ENCODE measurements at places on chromosomes 16 and 17.

DNA sequence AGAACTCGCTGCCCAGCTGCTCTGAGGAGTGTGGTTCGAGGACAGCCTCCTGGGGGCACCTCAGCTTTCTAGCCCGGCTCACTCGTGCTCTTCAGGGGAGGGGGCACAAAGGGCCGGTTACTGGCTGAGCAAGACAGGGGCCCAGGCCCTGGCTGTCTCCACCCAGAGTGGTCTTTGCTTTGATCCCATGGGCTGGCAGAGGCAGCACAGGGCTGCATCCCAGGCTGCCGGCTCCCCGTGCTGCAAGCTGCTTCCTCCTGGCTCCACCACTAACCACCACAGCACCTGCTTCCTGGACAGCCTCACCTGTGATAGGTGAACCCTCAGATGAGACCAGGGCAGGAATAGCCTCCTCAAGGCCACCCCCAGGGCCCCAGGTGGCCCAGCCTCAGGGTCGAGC is 6.8 kb downstream of the SPPL2C start:
- no peak for DNase-seq

GRCh38 chr17:28317966-28318758 is 838 bp upstream of the TMEM97 start:
- no peak for DNase-seq

DNA sequence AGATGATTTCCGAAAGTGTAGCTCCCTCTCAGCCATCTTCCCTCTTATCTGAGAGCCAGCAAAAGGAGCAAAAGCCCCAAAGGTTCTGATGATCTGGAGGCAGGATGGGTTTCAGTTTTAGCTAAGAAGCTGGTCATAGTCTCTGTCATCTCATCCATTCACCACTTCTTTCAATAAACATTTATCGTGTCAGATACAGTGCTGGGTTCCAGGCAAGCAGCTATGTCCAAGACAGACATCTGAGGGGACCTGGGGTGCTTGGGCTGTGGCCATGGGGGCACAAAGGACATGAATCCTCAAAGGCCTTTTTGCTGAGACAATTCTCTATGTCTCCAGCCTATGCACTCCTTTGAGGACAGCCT is 1.0 kb upstream of the ETV4 start:
- DNase-seq, result no peak

GRCh38 chr16:78075800-78076199 is 23.7 kb upstream of the WWOX start:
- DNase-seq, result no peak

- DNase-seq, result no peak
These were observed 88.6 kb upstream of the NLRP1 start for GRCh38 chr17:5672815-5673430.

DNA sequence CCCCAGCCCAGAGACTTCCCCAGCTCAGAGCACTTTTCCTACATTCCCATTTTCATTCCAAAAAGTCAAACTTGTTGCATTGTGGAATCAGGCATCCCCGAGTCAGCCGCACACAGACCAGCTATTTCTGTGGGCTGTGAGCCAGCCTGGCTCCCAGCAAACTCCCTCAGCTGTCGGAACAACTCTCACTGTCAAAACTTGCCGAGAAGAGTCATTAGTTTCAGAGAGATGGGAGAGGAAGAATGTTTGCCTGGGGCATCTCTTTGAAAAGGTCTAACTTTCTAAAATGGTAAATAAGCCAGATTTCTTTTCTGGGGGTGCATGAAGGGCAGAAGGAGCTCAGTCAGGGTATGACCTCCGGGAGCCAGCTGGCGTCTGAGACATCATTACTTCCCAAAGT is 280.0 kb downstream of the TMEM114 start:
- DNase-seq, result no peak

- DNase-seq, result no peak
These were observed 72.9 kb upstream of the PMFBP1 start for GRCh38 chr16:72244853-72245252.

DNA sequence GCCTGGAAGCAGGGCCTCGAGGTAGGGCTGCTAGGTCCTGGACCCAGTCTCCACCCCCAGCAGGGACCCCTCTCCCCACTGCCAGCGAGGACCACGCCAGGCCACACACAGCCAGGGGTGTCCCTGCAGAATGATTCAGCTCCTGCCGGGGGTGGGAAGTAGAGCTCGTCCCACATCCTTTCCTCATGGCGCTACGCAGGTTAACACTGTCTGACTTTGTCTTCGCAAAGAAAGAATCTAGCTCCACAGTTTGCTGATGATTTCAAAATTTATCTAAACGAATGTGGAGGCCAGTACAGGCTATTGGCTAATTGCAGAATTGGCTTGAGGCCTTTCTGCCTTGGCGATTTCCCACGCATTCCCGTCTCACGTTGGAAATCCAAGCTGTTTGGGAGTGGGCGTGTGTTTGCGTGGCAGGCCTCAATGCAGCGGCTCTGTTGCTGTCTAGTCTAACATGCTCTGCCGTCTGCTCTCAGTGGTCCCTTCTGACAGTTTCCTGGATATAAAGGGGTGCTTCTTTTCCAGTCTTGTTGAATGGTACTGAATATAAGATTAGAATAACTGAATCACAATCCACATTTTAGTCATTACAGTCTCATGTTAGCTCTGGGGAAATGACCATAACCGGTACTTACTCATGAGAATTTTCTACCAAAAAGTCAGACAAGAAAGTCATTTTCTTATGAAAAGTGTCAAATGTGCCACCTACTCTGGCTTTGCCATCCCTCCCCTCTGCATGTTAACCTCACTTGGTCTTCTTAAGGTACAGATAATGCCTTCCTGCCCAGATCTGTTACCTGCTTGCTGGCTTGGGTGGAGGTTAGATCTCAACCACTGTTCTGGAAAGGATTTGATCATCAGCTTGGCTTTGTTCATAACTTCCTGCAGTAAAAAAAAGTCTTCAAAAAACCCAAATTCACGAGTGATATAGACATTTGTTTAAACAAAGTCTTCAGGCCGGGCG is 252.4 kb downstream of the NTN1 start:
- DNase-seq, result no peak

GRCh38 chr16:63613701-63614100 is 1508.2 kb downstream of the CDH11 start:
- no peak for DNase-seq

DNA sequence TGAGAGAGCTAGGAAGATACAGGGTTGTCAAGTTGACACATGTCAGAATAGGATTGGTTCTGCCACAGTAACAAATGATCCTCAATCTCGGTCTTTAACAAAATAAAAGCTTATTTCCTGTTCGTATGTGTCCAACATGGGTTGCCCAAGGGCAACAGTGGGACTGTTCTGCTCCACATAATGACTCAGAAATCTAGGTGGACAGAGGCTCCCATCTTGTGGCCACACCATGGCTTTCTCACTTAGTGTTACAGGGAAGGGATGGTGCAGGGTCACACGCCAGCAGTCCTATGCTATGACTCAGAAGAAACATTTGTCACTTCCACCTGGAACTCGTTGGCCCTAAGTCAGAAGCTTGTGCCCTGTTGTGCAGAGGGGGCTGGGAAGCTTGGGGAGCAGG is 364.9 kb downstream of the SNX29 start:
- DNase-seq, result no peak

DNA sequence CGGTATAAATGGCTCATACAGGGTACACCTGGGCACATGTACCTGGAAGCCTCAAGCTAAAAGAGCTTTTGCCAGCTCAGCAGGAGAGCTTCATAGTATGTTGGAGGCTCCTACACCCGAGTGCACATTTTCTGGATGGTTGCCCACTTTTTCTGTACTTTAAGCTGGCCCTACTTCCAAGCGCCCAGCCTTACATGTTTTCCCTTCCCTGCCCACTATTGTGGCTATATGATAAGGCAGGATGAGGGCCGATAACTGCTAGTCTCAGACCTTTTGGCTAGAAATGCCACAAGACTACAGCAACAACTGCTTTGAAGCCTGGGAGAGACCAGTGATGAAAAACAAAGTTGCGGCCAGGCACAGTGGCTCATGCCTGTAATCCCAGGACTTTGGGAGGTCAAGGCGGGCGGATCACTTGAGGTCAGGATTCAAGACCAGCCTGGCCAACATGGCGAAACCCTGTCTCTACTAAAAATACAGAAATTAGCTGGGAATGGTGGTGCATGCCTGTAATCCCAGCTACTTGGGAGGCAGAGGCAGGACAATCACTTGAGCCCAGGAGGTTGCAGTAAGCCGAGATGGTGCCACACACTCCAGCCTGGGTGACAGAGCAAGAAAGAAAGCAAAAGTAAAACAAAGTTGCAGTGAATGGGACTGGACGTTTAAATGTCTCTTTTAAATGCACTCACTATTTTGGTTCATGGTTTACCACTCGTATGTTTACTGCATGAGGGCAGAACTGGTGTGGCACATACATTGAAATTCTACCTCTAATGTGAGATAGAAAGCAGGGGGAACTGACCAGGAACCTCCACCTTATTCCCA is 14.2 kb upstream of the MARCHF10 start:
- DNase-seq, result no peak
